CD4-positive, alpha-beta T cell treated with Interleukin-15 for 4 hours (primary cell): ENCODE measurements at places on chromosomes 5 and 9.

DNA sequence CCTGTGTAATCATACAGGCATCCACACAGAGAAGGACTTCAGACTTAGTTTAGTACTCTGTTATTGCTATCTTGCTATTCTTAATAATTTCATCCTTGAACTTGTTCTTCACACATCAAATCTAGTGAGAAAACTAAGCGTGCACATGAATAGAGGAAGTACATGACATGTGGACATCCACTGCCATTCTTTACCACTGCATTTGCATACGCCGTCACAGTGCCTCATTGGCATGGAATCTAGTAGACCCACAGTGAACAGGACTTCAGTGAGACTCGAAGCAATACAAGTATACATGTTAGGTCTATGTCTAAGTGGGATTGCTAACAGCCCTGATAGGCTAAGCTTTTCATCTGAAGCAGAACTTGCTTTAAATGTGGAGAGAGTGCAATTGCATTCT, 592.1 kb downstream of the TLE4 start:
- no peak for DNase-seq

DNA sequence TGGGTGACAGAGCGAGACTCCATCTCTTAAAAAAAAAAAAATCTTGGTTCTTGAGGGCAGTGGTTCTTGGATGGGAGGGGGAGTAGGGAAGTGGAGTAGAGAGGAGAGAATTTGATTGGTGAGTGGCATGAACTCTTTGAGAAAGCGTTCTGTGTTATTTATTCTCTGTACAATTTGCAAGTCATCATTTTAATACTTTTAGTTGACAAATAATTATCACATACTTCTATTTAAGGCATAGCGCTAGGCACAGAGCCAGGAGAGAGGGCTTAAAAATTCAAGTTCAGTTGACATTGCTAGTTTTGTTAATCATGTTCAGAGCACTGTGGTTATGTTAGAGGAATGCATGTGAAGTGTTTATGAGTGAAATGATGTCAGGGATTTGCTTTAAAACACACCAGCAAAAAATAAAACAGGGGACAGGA, 24.6 kb downstream of the HSDL2 start:
- DNase-seq: no peak

DNA sequence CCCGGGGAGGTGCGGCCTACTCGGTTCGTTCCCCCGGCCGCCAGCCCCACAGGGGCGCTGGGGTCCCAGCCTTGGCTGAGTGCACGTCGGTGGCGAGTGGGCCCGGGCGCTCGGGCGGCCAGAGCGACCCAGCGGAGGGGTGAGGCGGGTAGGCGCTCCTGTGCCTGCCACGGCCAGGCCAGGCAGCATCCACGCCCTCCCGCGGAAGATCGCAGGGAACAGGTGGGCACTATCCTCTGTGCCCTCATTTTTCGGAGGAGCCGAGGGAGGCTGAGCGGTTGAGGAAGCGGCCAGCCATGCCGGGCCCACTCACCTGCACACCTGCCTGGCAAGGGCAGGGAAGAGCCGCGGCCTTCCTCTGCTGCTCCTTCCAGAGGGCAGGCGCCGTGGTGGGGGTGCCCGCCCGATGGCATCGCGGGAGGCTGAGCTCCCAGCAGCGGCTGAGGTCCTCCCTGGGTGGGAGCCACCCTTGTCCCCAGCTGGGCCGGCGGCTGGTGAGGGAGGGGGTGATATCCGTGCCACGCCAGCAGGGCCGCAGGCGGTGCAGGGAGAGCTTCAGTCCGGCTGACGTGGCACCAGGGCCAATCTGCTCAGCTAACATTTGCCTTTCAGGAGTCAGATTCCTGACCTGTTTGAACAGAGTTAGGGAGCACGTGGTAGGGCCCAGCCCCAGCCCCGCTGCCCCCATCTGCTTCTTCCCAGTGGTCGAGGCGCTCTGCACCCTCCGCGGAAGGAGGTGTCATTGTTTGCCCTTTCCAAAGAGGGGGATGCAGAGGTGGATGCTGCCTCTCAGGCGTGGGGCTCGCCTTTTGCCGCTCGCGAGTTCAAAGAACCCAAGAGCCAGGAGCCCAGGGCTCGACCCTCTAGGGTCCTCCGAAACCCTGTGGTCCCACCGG, 1.6 kb upstream of the SEC16A start:
- DNase-seq: no peak

- no peak for DNase-seq
These were observed 34.1 kb upstream of the EFNA5 start for GRCh38 chr5:107704681-107705401.

DNA sequence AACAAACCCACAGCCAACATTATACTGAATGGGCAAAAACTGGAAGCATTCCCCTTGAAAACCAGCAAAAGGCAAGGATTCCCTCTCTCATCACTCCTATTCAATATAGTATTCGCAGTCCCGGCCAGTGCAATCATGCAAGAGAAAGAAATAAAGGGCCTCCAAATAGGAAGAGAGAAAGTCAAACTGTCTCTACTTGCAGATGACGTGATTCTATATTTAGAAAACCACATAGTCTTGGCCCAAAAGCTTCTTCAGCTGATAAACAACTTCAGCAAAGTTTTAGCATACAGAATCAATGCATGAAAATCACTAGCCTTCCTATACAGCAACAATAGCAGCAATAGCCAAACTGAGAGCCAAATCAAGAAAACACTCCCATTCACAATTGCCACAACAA, 333.7 kb upstream of the EDIL3 start:
- DNase-seq: no peak

- no peak for DNase-seq
These were observed 24.4 kb upstream of the SYNPO start for GRCh38 chr5:150616024-150616470.

DNA sequence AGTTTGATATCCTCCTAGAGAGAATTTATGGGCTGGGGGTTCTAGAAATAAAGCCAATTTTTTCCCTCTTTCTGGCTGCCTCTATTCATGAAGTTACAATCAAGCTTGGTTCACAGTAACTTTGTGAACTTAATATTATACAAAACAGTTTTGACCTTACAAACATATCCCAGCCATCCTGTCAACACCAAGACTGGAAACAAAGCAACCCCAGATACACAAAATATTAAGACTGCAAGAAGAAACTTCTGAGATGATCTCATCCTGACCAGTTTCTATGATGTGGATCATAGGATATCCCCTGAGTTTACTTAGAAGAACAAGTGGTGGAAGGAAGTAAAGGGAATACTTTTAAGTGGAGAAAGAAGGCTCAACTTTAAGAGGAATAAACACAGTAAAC, 28.3 kb upstream of the CER1 start:
- DNase-seq: no peak

- DNase-seq: no peak
These were observed 196.9 kb downstream of the VPS13A start for GRCh38 chr9:77374266-77374665.
